Brain (organoid and tissue), 16 donors: ENCODE measurements at places on chromosomes 11 and 22. TPM values are rescaled to one million over a fixed set of nuclear protein-coding genes. Genes with fewer than 3 reads are reported as not detected.

Gene HNRNPUL2
- 122 TPM for polyA plus RNA-seq

Gene OR8D4
- polyA plus RNA-seq = not detected

Gene MAP6
- polyA plus RNA-seq = 171 TPM

Gene FOSL1
- polyA plus RNA-seq = 0.76 TPM

Gene CAPRIN1
- 135 TPM for polyA plus RNA-seq

Gene OR5A1
- not detected for polyA plus RNA-seq

Gene GLYATL2
- 2.7 TPM for polyA plus RNA-seq

Gene SYNGR1
- 55.1 TPM for polyA plus RNA-seq

Gene KREMEN1
- 50.5 TPM for polyA plus RNA-seq

Gene TSGA10IP
- polyA plus RNA-seq = not detected

Gene ACAD8
- polyA plus RNA-seq = 16.6 TPM

Gene CALCA
- polyA plus RNA-seq = not detected

Gene RAC2
- 3.3 TPM for polyA plus RNA-seq

Gene VSIG10L2
- polyA plus RNA-seq = not detected

Gene MN1
- polyA plus RNA-seq = 1.7 TPM

Gene DBX1
- not detected for polyA plus RNA-seq

Gene LMO2
- polyA plus RNA-seq = 33.3 TPM

Gene KRTAP5-1
- not detected for polyA plus RNA-seq

Gene PRDM10
- 6.6 TPM for polyA plus RNA-seq

Gene BDNF
- 0.10 TPM for polyA plus RNA-seq

Gene AMOTL1
- polyA plus RNA-seq = 65.6 TPM

Gene TRPM5
- polyA plus RNA-seq = 0.76 TPM

Gene PAX6
- polyA plus RNA-seq = 16.7 TPM

Gene PRG2
- polyA plus RNA-seq = not detected

Gene ARFGAP2
- 59.4 TPM for polyA plus RNA-seq

Gene DAGLA
- polyA plus RNA-seq = 13.4 TPM

Gene CCDC85B
- 38.8 TPM for polyA plus RNA-seq

Gene KIAA0930
- 135 TPM for polyA plus RNA-seq

Gene CARD10
- polyA plus RNA-seq = 3.7 TPM

Gene INTS4
- polyA plus RNA-seq = 27.7 TPM

Gene CCDC157
- 5.1 TPM for polyA plus RNA-seq

Gene NLRP10
- not detected for polyA plus RNA-seq

Gene ME3
- polyA plus RNA-seq = 11.1 TPM

Gene OR56B1
- not detected for polyA plus RNA-seq

Gene KCNQ1
- 13.4 TPM for polyA plus RNA-seq

Gene SNAP29
- 31.9 TPM for polyA plus RNA-seq

Gene RTN4RL2
- polyA plus RNA-seq = 14.0 TPM

Gene TMEM191C
- 0.54 TPM for polyA plus RNA-seq

Gene LIPT2
- 2.1 TPM for polyA plus RNA-seq

Gene GTSE1
- polyA plus RNA-seq = 31.9 TPM

Gene CHST1
- polyA plus RNA-seq = 17.4 TPM

Gene EWSR1
- 173 TPM for polyA plus RNA-seq

Gene SLC17A6
- 0.41 TPM for polyA plus RNA-seq

Gene SLC22A12
- polyA plus RNA-seq = not detected

Gene H19
- 11.2 TPM for polyA plus RNA-seq

Gene FOLR1
- 18.6 TPM for polyA plus RNA-seq

Gene DRAP1
- 170 TPM for polyA plus RNA-seq

Gene TNNI2
- not detected for polyA plus RNA-seq

Gene MS4A6A
- polyA plus RNA-seq = 9.8 TPM

Gene OR8A1
- polyA plus RNA-seq = not detected

Gene MMP13
- not detected for polyA plus RNA-seq

Gene ZNF214
- polyA plus RNA-seq = 1.2 TPM

Gene MS4A3
- not detected for polyA plus RNA-seq

Gene C11orf86
- polyA plus RNA-seq = not detected

Gene ARL2
- polyA plus RNA-seq = 209 TPM

Gene POU2AF2
- polyA plus RNA-seq = not detected

Gene CD6
- 0.63 TPM for polyA plus RNA-seq
